NCI-H1436 treated with DMSO at 0.1 percent for 48 hours (cell line): ENCODE measurements at places on chromosomes 12 and 14.

GRCh38 chr14:106442857-106443256 is 916.5 kb downstream of the TMEM121 start:
- DNase-seq, result no peak

GRCh38 chr12:53984901-53985691 is at the start of gene HOXC10:
HOXC10 (plus strand) TSS chr12:53985146; CDS start chr12:53985260, 114 bp downstream.
- DNase-seq, result no peak

GRCh38 chr12:92718483-92718990 is 15.7 kb downstream of the PLEKHG7 start:
- DNase-seq, result no peak

- DNase-seq, result no peak
These were observed 188.9 kb downstream of the TMEM132C start for GRCh38 chr12:128455851-128456250.

- no peak for DNase-seq
These were observed 498.9 kb downstream of the DIO2 start for GRCh38 chr14:79712302-79712950.

- no peak for DNase-seq
These were observed 152.4 kb upstream of the PWP1 start for GRCh38 chr12:107533218-107533617.

GRCh38 chr14:89697281-89698060 is 257.1 kb downstream of the EFCAB11 start:
- no peak for DNase-seq

DNA sequence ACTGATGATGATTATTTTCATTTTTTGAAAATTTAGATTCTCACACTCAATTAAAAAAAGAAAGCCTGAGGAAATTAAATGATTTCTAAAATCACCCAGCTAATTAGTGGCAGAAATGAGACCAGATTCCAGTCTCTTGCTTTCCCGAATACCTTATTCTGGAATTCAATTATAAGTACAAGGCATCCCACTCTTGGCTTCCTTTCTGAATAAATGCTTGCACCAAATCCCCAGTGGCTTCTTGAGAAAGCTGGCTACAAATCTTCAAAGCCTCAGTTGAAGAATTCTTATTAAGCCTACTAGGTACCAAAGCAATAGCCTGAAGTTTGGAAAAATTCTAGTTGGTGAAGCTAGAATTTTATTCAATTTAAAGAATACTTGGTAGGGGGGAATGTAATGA is 476.6 kb downstream of the DIO2 start:
- no peak for DNase-seq

DNA sequence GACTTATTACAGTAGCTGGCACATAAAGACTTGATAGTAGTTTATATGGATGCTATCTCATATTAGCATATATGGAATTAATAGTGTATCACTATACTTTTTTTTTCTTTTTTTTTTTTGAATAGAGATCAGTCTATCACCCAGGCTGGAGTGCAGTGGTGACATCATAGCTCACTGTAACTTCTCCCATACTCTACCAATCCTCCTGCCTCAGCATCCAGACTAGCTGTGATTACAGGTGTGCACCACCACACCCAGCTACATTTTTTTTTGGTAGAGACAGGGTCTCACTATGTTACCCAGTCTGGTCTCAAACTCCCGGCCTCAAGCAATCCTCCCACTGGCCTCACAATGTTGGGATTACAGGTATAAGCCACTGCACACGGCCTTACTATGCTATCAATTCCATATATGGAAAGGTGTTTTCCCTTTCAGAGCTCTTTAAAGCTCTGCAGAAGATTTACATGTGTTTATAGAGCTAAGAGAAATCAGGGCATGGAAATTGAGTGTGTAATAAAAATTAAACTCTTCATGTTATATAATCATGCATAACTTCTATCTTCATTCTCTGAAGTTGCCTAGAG is 1.8 kb upstream of the TBK1 start:
- no peak for DNase-seq

- DNase-seq, result no peak
These were observed 11.2 kb downstream of the RHOF start for GRCh38 chr12:121781998-121782979.

DNA sequence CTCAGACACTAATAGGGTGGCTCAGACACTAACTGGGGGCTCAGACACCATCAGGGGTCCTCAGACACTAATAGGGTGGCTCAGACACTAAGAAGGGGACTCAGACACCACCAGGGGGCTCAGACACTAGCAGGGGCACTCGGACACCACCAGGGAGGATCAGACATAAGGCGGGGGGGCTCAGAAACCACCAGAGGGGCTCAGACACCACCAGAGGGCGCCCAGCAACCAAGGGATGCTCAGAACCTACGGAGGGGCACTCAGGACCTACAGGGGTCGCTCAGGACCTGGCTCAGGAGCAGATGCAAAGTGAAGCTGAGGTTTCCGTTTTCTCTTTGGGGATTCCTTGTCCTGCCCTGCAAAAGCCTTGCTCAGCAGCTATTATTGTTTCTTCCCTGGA is 448.5 kb downstream of the TMEM121 start:
- DNase-seq, result no peak

GRCh38 chr12:102426599-102427542 is 53.5 kb downstream of the IGF1 start:
- DNase-seq, result no peak

- DNase-seq, result no peak
These were observed 2.9 kb downstream of the CLECL1 start for GRCh38 chr12:9730011-9730410.

- no peak for DNase-seq
These were observed 493.3 kb downstream of the TMTC2 start for GRCh38 chr12:83179999-83180398.

GRCh38 chr12:41212625-41213024 is 24.5 kb downstream of the PDZRN4 start:
- DNase-seq, result no peak

DNA sequence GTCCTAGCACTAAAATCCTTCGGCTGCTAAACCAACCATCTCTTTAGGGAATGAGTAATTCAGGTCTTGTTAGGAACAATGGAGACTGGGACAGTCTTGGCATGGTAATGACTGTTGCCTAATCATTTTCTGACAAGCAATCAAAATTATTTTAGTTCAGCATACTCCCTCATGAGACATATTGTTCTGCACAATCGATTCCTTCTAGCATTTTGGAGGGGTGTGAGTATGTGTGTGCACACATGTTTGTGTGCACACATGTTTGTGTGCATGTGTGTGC is 2.1 kb upstream of the KRT1 start:
- DNase-seq, result no peak

GRCh38 chr12:1796515-1797010 is 23.8 kb upstream of the LRTM2 start:
- no peak for DNase-seq

GRCh38 chr14:61584331-61584741 is 111.0 kb upstream of the HIF1A start:
- no peak for DNase-seq

GRCh38 chr14:100807496-100807895 is 18.4 kb upstream of the MEG3 start:
- no peak for DNase-seq

GRCh38 chr12:40065636-40066035 is 40.2 kb downstream of the SLC2A13 start:
- DNase-seq, result no peak

DNA sequence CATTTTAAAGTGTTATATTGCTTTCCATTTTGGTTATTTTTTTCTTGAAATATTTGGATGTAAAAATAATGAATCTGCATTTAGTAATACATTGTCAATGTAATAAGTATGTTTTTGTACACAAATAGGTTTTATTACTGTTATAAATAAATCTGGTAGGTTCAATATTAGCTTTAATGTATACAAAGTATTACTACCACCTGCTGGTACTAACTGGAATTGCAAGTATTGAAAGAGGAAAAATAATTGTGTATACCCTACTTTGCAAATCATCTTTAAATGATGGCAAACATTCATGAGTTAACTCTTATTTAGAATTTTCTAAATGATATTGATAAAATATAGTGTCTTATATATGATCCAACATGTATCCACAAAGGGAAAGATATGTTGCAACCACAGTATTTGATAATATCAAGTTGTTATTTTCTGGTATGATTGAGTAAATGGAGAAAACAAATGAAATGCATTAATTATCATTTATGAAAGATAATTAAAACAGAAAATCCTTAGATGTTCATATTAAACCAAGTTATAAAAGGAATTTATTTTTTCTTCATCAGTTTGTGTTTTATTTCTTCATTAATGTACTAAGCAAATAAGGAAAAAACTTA is 3.2 kb downstream of the OR4K2 start:
- DNase-seq, result no peak

- DNase-seq, result no peak
These were observed 114.8 kb downstream of the SMOC1 start for GRCh38 chr14:69994002-69994401.

DNA sequence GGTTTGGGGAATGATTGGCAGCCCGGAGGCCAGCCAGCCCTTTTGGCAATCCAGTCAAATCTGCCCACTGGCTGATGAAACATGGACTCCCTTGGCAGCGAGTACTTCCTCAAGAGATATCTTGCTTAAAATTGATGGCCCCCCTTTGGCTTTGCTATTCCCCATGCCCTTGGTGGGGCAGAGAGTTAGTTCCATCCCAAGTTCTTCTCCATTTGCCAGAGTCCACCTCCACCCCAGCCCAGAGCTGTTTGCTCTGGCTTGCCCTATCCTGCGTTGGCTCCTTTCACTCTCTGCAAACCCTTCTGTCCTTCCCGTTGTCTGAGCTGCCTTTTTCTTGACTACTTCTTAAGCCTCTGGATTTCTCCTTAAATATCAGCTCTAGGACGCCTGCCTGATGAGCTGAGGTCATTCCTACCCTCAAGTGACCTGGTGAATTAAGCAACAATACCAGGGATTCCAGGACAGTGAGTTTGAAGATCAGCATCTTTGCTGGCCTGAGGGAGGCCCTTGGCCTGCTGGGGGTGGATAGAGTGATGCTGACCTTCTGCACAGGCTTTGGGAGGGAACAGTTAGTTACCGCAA is 212.0 kb downstream of the CACNA1C start:
- DNase-seq, result no peak

DNA sequence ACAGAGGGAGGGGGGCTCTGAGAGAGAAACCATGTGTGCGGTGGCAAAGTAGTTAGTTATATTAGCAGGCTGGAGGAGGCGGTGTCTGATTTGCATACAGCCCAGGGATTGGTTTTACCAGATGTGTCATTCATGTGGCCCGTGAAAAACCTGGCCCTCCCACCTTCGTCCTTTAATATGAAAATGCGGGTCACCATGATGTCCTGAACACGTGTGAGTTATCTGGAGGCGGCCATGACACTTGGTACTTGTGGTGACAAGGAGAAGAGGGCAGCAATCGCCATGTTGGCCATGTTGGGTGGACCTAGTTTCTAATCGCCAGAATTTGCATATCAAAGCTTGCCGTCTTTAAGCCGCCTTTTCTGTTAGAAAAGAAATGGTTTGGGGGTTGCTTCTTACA is 108.8 kb downstream of the RAD51B start:
- no peak for DNase-seq

DNA sequence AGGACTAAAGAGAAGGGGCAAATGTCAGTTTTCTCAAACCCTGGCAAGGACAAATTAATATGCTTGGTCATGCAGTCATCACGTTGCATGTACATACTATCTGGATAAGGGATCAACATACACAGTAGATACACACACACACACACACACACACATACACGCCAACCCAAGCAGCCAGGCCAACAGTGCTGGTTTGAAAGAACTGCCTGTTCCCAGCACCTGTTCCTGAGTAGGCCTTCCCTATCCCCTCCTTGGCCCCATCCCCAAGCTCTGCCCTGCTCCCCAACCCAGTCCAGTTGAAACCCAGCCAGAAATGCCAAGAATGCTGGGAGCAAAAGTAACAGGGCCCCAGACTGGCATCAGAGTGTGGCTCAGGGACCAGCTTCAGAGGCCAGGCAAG is 4.4 kb downstream of the ITGA7 start:
- no peak for DNase-seq

- no peak for DNase-seq
These were observed 15.1 kb downstream of the RNF41 start for GRCh38 chr12:56206452-56207166.

- no peak for DNase-seq
These were observed 32.8 kb upstream of the LUM start for GRCh38 chr12:91144053-91144452.

DNA sequence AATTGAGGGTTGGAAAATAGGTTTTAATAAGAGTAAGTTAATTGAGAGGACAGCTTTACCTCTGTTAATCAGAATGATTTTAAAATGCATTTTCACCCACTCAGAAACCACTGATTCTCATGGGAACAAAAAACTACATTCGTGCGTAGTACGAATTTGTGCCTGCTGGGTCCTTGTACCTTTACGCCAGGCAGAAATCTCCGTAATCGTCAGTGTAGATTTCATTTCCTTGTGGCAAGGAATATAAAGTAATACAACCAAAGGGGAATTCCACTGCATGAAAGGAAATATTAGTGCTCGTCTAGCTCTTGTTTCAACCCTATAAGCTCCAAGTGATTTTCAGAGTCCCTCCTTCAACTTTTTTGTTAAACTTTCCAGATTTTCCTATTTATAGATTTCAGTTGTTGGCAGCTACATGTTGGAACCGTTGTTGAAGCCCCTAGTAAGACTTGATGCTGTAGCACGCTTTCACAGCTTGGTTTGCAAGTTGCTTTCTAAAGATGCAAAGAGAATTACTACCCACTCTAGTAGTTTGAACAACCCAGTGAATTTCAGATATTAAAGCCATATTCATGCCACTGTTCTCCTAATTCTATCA is 90.6 kb downstream of the ETV6 start:
- no peak for DNase-seq

GRCh38 chr12:7155471-7156034 is 25.4 kb downstream of the CLSTN3 start:
- DNase-seq, result no peak

DNA sequence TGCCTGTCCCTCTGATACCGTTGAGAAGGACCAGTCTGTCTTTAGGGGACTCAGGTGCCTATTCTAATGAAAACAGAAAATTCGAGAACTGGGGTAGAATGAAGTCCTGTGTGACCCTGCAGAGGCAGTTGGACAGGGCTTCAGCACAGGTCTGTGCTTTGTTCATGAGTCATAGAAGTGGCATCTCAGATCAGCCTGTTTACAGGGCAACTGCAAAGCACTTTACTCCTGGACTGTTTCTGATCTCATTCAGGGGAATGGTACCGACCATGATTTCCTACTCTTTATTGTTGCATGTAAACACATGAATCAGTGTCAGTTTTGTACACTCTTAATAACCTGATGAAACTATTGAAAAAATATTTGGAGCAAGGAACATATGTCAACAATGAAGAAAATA is 1517.0 kb downstream of the AACS start:
- DNase-seq, result no peak
